NCI-H146 (cell line): ENCODE measurements at places on chromosomes 11 and 22.
A peak's percentile ranks its signal among the peaks of the same experiment; 100 is the strongest.

DNA sequence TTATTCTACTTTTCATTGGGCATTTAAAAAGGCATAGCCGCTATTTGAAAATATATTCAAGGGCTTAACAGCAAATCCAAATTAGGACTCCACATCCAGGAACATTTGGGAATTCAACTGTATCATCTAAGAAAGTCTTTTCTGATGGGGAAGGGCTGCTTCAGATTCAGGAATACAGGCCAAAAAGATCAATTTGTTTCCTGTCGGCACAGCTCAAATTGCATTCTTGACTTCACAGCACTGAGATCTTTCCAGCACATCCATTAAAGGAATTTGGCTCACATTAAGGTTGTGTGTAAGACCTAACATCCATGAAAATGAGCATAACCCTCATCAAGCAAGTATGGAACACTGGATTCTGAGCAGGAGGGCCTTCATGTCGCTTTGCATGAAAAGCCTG, 1169.5 kb upstream of the CCDC90B start:
- DNase-seq = no peak

- DNase-seq = no peak
These were observed 765 bp downstream of the GAB4 start for GRCh38 chr22:17007257-17007656.

GRCh38 chr11:103344886-103345285, 235.7 kb downstream of the DYNC2H1 start:
- DNase-seq = no peak

DNA sequence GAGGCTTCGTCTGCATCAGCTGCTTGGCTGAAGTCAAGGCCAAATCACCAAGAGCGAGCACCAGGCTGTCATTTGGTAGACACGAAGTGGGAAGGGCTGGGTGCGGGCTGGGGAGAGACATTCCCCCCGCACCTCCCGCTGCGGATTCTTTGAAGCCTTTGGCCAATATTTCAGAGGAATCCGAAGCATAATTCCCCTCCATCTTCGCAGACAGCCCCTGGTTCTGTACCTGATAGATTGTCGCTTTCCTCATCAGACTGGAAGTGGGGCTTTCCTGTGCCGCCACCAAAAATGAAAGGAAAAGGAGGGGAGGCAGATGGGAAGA, 15.3 kb downstream of the BLID start:
- no peak for DNase-seq

DNA sequence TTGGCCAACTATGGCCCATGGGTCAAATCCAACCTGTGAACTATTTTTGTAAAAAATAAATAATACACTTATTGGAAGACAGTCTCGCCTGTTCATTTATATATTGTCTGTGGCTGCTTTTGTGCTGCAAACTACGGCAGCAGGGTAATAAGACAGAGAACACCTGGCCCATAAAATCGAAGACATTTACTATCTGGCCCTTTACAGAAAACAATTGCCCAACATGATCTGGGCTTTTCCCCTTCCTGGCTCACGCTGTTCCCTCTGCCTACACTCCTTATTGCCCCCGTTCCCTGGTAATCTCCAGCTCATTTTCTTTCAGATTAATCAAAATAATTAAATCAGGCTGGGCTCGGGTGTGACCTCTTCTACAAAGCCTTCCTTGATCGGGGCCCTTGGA, 5.6 kb downstream of the PLAAT2 start:
- peak; percentile 18 for DNase-seq

DNA sequence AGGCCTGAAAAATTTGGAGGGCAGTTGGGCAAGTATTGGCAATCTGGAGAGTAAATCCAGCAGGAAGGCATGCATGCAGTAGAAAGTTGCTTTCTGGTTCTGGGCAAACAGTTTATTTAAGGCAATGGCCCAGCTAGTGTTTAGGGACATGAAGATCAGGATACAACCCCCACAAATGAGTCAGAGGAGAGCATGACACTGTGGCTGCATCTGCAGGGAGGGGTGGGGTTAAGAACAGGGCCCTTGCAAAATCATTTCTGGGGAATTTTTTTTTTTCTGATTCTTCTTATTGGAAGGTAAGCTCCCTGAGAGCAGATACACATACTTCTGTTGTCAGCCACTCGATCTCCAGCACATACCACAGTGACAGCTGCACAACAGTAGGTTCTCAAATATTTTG, 61.1 kb downstream of the FDX1 start:
- no peak for DNase-seq

- no peak for DNase-seq
These were observed 56.6 kb upstream of the UBASH3B start for GRCh38 chr11:122598971-122599370.

GRCh38 chr22:30219049-30219654, 27.4 kb downstream of the LIF start:
- no peak for DNase-seq

GRCh38 chr11:64186492-64187165, 658 bp downstream of the STIP1 start:
- no peak for DNase-seq

DNA sequence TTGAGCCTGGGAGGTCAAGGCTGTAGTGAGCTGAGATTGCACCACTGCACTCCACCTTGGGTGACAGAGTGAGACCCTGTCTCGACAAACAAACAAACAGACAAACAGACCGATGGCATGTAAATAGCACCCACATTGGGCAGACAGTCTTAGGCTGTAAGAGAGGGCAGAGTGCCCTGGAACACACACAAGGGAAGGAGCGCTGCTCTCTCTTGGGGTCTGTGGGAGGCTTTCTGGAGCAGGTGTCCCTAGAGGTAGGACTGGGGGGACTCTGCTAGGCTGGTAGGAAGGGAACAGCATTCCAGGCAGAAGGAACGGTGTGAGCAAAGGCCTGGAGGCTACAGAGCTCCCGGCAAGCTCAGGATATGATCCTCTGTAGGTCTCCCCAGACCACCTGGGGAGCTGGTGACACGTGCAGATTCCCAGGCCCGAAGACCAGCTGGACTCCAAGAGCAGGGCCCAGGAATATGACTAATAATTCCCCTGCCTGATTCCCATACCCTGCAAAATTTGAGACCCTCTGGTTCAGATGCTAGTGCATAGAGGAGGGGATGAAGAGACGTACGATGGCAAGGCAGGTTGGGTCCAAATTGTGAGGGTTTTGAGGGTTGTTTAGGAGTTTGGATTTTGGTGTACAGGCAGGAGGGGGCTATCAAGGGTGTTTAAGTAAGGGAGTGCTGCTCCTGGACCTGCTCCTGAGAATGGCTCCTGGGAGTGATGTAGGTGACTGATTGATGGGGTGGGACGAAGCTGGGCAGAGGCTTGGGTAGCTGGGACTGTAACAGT, 11.6 kb downstream of the SMIM38 start:
- DNase-seq = no peak

DNA sequence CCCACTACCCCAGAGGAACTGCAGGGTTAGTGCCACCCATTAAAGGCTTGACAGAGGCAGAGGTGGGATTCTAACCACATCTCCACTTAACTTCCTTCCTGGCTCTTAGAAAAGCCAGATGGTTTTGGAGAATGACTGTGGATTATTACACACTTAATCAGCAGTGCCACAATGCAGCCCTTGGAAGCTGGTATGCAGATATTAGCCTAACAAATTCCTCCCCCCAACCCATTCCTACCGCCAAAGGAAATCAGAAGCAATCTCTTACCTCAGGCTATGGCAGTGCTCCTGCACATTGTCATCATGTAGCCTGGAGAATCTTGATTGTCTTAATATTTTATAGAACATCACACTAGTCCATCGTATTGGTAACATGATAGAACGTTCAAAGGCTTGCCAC, 23.2 kb upstream of the NRGN start:
- DNase-seq = no peak

DNA sequence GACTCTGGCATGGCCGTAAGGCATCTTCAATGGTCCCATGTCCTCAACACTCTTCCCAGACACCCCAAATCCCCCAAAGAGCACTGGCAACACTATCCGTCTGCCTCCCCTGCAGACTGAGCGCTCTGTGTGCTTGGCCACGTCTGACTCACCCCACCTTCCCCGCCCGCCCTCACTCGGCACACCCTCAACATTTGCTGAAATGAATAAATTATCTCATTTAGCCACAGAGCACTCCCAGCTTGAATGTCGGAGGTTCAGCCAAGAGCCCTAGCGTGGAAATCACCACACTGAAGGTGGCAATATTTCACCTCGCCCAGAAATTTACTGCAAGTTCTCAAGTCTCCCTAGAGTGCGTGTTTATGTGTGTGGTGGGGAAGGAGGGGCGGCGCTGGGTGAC, 46.6 kb upstream of the TCF20 start:
- DNase-seq = no peak

- no peak for DNase-seq
These were observed 3.4 kb downstream of the EMID1 start for GRCh38 chr22:29208879-29209623.

DNA sequence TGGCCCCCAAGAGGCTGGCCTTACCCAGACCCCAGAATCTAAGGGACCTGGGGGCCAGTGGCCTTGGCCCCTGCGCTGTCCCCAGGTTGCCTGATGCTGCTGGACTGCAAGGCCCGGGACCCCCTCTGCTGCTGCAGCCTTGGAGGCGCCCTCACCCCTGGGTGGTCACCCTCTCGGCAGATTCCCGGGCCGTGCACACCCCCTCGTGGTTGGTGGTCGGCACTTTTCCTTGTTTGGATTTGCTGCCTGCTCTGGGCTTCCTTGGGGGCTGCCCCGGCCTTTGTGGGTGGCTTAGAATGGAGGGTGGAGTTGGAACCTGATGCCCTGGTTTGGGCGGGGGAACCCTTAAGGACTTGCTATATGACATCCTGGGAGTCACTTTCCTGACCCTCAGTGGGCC, 5.3 kb downstream of the RIN1 start:
- DNase-seq = no peak

GRCh38 chr11:102323542-102324251, 6.4 kb downstream of the BIRC3 start:
- no peak for DNase-seq

GRCh38 chr11:29119707-29120618, 896.9 kb downstream of the KCNA4 start:
- DNase-seq = no peak

- DNase-seq = no peak
These were observed 72.3 kb downstream of the ETS1 start for GRCh38 chr11:128515086-128515485.
